ENCODE measurements at places on chromosomes 11 and 22.

DNA sequence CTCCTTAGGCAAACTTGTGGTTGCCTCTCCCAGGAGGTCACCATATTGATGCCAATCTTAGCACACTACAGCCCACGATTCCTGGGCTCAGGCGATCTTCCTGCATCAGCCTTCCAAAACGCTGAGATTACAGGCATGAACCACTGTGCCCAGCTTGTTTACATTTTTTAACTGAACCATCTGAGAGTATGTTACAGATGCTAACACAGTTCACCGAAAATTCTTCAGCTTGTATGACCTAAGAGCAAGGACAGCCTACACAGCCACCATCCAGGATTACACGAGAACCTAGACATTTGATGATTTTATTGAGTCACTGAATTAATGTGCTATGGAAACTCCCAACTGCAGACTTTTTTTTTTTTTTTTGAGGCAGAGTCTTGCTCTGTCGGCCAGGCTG, 5.8 kb upstream of the LGALS1 start:
- DNase-seq, result no peak

DNA sequence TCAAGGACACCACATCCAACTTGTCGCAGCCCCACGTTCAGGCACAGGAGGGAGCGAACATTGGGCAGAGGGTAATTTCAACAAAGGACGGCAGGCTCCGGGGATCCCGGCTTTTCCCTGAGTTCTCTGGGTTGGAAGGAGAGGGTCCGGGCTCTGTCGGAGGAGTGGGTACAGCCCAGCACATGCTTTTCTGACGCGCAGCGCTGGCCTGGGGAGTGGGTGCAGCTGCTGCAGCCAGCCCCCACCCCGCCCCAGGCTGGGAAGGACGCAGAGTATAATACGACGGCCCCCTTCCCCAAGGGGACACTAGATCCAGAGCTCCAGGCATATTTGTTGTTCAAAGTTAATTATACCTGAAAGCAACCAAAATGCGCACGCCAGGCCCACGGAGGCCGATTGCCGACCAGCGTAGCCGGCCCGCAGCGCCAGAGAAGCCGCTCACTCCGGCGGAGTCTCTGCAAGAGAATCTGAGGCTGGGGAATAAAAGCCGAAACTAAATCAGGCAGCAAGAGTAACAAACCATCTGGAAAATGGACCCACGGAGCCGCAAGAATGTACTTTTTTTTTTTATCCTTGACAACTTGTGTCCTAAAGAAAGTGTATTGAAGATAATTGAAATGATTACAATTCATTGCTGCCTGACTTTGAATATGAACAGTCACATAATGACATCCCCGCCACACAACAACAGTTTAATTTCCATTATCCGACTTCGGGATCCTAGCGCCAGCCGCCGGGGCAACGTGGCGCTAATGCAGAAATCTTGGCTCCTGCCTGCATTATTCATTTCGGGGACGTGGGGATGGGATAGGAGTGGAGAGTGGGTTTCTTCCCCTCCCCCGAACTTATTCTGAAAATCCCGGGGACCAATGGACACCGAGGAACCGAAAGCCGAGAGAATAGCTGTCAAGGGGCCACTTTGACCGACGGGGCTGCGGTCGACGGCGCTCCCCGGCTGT, 14.0 kb upstream of the PAX6 start:
- no peak for DNase-seq

- DNase-seq, result no peak
Observed at GRCh38 chr11:55967914-55968313, 1.8 kb downstream of the OR10AG1 start.

DNA sequence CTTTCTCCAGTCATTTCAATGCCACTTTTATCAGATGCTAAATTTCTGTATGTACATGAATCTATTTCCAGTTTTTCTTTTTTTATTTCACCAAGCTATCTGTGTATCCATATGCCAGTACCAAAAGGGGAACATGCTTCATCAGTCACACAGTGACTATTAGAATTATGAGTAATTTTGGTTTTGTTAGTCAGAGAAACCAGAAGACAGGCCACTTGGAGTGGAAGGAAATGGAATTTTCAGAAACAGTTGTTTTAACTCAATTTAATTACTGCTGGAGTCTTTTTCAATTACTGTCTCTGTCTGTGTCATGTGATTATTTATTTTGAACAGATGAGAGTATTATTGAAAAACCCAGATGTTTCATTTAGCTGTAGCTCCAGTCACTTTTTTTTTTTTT, 84.6 kb upstream of the ANO3 start:
- no peak for DNase-seq

DNA sequence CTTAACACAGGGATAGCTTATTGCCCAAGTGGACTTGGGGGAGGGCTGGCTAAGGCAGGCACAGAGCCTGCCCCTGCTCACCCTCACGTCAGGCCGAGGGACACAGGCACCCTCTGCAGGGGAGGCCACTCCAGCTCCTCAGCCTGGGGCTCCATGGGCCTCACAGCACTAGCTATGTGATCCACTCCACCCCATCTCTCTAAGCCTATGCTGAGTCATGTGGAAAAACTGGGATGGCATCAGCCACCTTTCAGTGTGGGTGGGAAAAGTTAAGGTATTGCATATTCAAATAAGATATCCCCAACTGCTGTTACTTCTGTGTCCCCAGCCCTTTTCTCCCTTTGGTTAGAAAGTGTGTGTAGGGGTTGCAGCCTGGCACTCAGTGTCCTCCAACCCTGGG, 22.3 kb downstream of the RANGAP1 start:
- DNase-seq, result no peak

GRCh38 chr22:24030186-24030702, 19.1 kb downstream of the CABIN1 start:
- DNase-seq, result no peak

- DNase-seq, result no peak
Observed at GRCh38 chr11:93287434-93287833, 43.1 kb upstream of the DEUP1 start.

DNA sequence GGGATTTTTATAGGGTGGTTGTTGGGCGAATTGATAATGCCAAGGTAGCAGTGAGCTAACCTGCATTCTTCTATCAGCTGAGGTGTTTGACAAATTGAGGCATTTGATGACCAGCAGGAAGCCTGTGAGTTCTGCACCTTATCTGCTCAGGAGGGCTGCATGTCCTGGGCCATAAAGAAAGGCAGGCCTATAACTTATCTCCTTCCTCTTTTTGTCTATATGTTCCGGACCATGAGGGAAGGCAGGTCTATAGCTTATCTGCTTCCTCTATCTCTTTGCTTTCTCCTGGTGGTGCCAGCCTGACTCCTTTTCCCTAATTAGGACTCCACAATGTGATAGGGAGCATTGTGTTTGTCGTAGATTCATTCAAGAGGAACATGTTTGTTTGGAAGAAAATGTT, 8.6 kb upstream of the JAM3 start:
- DNase-seq, result no peak

DNA sequence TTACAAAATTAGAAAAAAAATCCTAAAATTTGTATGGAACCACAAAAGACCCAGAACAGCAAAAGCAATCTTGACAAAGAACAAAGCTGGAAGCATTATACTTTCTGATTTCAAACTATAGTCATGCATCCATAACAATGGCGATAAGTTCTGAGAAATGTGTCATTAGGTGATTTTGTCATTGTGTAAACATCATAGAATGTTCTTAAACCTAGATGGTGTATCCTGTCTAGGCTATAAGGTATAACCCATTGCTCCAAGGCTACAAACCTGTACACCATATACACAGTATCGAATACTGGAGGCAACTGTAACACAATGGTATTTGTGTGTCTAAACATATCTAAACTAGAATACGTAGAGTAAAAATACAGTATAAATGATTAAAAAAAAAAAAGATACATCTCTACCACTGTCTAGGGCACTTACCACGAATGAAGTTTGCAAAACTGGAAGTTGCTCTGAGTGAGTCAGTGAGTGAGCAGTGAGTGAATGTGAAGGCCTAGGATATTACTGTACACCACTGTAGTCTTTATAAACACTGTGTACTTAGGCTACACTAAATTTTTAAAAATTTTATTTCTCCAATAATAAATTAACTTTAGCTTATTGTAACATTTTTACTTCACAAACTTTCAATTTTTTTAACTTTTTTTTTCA, 18.1 kb upstream of the SC5D start:
- DNase-seq, result no peak

DNA sequence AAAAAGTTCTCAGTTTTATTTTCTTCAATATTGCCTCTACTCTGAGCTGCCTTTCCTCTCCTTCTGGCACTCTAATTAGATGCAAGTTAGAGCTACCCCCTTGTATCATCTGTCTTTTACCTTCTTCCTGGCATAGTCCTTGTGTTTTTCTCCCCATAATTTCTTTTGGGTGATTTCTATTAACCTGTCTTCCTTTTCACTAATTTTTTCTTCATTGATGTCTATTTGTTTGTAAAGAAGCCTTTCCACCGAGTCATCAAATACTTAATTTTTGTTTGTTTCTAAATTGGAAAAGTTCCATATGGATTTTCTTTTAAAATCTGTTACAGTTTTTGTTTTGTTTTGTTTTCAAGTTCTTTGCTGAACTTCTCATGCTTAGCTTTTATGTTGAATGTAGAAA, 558.1 kb downstream of the TBC1D22A start:
- DNase-seq, result no peak
